Cardiac septum (tissue), 1 donor: ENCODE measurements at places on chromosomes 7 and 10.

- DNase-seq: peak; percentile 49
These were observed 127.5 kb downstream of the WDR37 start for GRCh38 chr10:1183701-1184100.

- DNase-seq: no peak
These were observed 44.7 kb upstream of the GARS1 start for GRCh38 chr7:30549931-30550493.

DNA sequence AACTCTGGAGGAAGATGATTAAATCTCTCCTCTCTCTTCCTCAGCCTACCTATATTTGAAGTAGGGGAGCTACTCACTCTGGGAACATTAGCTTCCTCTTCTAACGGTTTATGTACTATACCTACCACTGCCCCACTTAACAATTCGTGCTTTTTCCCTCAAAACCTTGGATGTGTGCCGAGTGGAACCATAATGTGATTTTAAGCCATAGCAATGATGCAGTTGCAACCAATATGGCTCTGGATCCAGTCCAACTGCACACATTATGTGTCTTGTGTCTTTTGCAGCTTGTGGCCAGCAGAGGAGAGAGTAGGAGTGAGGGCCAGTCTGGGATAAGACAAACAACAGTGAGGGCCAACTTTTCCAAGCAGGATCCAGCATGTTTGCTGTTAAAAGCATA lies 170.7 kb downstream of the GATA3 start:
- no peak for DNase-seq

- DNase-seq: peak; percentile 71
These were observed 10.7 kb upstream of the OGA start for GRCh38 chr10:101828766-101829551.

DNA sequence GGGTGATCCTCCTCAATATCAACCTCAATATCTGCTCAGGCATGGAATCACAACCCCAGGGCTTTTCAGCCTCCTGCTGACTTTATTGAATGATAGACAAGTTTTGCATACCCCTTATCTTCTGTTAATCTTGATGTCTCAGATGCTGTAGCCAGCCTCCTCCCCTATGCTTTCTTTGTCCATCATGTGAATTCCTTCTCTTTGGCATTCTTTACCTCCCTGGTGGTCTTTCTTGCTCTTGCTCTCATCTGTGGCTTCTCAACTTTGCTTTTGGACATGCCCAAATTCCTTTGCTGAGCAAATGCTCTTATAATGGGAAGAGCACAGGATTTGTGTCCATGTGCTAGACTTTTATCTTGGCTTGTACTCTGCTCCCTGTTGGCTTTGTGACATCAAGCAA lies 73.4 kb upstream of the FAM13C start:
- DNase-seq: no peak

DNA sequence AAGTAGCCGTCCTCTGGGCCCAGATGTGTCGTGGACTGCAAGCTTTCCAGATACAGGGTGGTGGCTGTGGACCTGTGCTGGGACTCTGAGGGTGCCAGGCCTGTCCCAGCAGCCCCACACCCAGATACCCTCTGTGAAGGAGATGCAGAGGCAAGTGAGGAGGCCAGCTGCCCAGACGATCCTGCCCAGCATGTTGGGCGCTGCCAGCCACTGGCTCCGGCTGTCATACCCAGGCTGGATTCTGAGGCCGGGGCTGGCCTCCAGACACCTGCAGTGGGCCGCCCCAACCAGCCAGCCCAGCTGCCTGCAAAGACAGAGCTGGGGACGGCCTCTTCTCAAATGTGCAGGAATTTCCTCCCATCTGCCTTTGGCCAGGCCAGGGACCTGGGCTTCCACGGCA lies 39.1 kb upstream of the EBF3 start:
- DNase-seq: no peak

- peak; percentile 80 for DNase-seq
These were observed 73.1 kb upstream of the CAMK2B start for GRCh38 chr7:44398511-44398911.

- no peak for DNase-seq
These were observed 410.0 kb upstream of the MGMT start for GRCh38 chr10:129056734-129057689.

GRCh38 chr7:137891016-137891655 lies 44.4 kb upstream of the DGKI start:
- DNase-seq: no peak
